ENCODE measurements at places on chromosomes 12 and 14.

DNA sequence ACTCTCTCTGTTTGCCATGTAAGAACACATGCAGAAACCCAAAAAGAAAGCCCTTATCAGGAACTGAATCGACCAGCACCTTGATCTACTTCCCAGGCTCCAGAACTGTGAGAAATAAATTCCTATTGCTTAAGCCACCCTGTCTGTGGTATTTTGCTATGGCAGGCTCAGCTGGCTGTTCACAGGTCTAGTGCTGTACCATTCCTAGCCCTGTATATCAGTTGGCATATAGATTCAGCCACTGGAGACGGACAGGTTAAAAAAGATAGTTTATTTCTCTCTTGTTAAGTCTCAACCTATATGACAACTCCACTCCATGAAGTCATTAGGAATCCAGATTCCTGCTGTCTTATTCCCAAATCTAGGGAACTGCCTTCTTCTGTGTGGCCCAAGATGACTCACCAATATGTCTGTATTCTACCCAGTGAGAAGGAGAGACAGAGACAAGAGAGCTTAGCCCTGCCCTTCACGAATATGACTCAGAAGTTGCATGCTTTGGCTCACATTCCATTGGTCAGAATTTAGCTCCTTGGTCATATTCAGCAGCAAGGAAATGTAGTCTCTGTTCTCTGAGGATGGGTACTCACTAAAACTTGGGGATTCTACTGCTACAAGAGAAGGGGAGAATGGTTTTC is 57.0 kb downstream of the PLEKHG7 start:
- DNase-seq, result no peak

- no peak for DNase-seq
These were observed 19.5 kb downstream of the PSMC1 start for GRCh38 chr14:90275820-90276219.

- DNase-seq, result no peak
These were observed 139.4 kb downstream of the MON2 start for GRCh38 chr12:62605981-62606380.

GRCh38 chr12:84134797-84135366 is 777.7 kb downstream of the SLC6A15 start:
- no peak for DNase-seq

DNA sequence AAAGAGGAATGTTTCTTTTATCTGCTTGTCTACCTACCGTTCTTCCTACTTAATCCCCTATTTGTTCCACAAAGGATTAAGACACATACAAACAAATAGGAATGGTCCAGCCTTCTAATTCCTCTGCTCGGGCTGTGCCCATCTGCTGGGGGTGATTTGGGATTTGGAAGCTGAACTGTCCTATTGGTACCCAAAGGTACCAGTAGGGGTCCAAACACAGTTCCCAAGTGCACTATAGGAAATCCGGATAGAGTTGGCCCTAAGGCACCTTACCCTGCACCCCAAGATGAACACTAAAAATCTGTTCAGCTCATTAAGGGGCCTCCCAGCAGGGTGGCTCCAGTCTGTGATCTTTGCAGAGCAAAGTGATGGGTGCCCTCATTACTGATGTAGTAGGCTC is 566.9 kb downstream of the NRXN3 start:
- no peak for DNase-seq

GRCh38 chr14:77554207-77554606 is 55.6 kb upstream of the ISM2 start:
- DNase-seq, result no peak

GRCh38 chr14:34374998-34375740 is 86.9 kb downstream of the SPTSSA start:
- DNase-seq, result no peak

DNA sequence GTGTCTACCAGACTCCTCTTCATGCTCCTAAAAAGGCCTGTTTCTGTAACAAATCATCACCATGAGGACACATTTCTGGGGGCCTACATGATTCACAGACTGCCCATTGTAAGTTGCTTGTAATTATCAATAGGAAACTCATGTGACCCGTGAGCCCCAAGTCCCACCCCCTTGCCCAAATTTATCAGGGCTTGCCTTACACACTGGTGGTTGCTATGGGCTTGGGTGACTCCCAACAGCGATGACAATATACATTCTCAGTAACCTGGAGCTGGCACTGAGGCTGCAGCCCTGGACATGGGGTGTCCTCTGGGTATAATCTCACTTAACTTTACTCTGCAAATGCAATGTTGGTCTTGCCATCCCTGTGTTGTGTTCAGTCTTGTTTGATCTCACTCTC is 149.2 kb downstream of the NRXN3 start:
- DNase-seq, result no peak

DNA sequence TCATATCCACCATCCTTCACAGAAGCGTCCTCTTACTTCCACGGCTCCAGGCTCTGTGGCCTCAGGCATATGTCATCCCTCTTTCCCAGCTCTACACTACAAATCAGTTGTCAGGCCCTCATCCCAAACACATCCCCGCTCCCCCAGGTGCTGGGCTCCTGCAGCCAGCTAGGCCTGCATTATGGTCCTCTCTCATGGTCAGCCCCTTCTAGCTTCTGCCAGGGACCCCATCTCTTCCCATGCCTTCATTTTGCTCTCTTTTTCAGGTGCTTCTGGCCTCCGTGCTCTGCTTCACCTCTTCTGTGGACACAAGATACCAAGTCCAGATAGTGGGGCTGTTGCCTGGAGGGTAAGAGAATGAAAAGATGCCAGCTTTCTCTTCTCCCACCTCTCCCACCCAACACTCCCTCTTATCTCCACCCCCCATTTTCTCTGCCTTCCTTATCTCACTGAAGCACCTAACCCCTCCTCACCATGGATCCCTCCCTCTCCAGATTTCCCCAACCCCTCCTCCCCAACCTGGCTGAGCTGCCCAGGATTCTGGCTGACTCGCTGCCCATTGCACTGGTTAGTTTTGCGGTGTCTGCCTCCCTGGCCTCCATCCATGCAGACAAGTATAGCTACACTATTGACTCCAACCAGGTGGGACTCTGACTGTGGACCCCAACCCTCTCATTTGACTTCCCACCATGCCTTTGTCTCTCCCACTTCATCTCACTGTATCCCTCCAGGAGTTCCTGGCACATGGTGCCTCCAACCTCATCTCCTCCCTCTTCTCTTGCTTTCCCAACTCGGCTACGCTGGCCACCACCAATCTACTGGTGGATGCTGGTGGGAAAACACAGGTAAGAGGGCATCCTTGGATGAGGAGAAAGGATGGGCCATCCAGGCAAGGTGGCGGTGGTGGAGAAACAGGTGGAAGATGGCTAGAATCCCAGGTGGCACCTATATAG is 10.4 kb downstream of the B4GALNT1 start:
- no peak for DNase-seq

DNA sequence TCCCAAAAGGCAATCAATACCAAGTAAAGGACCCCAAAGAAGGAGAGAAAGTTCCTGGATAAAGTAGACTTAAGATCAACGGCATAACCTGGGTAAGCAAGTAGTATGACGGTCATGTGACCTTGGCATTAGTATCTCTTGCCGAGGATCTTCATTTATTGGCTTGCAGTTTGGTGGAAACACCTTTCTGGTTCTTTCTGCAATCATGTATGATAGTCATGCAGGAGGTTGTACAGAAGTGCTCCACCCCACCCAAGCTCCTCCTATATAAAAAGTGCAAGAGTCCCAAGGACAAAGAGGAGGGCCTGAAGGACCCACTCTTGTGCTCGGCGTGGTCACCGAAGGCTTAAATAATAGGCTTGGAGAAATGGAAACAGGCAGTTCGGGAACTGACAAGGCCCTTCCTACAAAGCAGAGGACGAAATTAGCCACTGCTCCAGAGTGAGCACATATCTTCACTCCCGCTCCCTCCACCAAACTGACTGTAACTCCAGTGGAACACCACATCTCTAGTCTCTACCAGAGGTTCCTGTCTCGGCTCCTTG is 750 bp downstream of the CS start:
- DNase-seq, result no peak

GRCh38 chr12:57148469-57149244 is 1.2 kb upstream of the LRP1-AS start:
- no peak for DNase-seq

- DNase-seq, result no peak
These were observed 117.5 kb downstream of the NPAS3 start for GRCh38 chr14:33056213-33056612.

GRCh38 chr12:40226705-40227104 is 1.9 kb downstream of the LRRK2 start:
- DNase-seq, result no peak

GRCh38 chr14:35401422-35402265 is 2.9 kb downstream of the NFKBIA start:
- no peak for DNase-seq

GRCh38 chr14:30998100-30998706 is 27.2 kb upstream of the AP4S1 start:
- no peak for DNase-seq

- DNase-seq, result no peak
These were observed 81.2 kb upstream of the ATF7IP start for GRCh38 chr12:14284184-14284722.

DNA sequence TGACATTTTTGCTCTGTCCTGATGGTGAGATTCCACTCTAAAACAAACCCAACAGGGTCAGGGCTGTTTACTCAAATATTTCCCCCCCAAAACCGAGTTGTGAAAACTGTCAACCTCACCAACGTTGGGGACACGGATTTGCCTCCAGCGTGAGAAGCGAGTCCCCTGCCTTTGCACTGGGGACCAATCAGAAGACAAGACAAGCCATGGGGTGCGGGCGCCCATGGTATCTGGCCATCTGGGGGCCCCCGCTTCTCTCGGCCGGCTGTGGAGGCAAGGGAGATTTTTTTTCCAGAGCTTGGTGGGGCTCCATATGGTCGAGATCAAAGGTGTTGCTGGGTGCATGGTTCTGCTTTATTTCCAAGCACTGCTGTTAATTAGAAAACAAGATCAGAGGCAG is 272.1 kb downstream of the BCL11B start:
- no peak for DNase-seq

- DNase-seq, result no peak
These were observed 35.0 kb downstream of the GIT2 start for GRCh38 chr12:109961201-109961600.

- DNase-seq, result no peak
These were observed 284.8 kb upstream of the DIO3 start for GRCh38 chr14:101276309-101277091.

DNA sequence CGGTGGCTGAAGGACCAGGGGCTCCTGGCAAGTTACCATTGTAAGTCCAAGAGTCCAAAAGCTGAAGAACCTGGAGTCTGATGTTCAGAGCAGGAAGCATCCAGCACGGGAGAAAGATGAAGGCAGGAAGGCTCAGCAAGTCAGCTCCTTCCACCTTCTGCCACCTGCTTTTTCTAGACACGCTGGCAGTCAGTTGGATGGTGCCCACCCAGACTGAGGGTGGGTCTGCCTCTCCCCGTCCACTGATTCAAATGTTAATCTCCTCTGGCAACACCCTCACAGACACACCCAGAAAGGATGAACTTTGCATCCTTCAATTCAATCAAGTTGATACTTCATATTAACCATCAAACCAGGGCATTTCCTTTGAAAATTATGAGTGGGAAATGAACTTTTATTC is 1272.4 kb upstream of the TMEM132C start:
- DNase-seq, result no peak

Data from activated CD8-positive, alpha-beta memory T cell treated with anti-CD3 and anti-CD28 coated beads for 48 hours (primary cell).